ENCODE measurements at places on chromosomes 3 and 15.

- no peak for DNase-seq
Measured at GRCh38 chr3:134365766-134366065, 8.5 kb downstream of the AMOTL2 start.

DNA sequence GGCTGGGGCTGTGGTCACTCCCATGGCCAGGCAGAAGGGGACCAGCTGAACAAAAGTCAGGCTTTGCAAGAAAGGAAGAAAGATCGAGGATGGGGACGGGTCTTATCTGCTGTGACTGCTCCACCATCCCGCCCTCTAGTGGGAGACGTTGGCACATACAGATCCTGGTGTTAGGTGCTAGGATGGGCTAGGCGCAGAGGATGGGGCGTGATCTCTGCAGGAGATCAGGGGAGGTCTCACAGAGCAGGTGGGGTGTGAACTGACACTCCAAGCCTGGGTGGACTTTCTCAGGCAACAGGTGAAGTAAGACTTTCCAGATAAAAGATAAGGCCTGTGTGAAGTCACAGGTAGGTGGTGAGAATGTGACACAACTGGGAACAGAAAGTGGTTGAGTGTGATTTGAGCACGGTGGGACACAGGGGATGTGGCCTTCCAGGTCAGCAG, 141.9 kb upstream of the SMAD3 start:
- DNase-seq = no peak

DNA sequence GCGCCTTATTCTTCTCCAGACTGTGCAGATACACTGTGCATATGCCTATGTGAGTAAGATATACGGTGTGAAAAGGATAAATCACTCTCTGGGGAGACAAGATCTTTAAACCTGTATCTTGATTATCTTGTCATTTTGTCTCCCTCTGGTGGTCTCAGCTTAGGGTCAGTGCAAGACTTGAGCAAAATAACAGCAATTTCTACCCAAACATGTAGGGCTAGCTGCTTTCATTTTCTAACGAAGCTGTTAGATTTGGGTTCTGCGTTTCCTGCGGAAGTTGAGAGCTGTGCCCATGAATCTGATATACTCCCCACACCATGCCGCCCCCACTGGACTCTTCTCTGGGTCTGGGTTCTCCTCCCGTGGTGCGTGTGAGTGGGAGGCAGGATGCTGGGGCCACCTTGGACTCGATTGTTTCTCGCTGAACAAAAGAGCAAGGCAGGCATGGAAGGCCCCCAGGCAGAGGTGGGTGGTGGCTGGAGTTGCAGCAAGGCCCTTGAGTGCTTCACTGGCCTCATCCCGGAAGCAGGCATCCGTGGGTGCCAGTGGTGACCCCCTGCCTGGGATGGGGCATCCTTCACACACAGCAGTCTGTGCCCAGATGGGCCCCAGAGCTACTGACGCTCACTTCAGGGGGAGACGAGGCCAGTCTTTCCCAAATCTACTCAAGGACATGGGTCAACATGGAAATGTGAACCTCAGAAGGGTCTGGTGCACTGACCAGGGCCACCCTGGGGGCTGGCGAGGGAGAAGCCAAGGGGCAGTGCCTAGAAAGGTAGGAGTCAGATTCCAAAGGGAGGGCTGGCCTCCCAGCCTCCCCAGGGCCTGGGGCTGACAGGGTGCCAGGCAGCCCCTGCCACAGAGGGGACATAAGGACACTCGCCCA, 179.6 kb downstream of the NSMCE3 start:
- DNase-seq = no peak

DNA sequence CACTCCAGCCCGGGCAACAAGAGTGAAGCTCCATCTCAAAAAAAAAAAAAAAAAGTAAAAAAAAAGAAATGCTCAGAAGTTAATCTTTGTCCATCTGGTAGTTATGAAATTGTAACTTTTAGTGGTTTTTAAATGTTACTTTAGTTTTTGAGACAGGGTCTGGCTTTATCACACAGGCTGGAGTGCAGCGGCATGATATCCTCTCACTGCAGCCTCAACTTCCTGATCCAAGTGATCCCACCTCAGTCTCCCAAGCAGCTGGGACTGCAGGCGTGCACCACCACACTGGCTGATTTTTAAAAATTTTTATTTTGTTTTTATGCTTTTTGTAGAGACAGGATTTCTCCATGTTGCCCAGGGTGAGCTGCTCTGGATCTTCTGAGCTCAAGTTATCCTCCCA, 1.3 kb downstream of the RNU5B-1 start:
- DNase-seq = no peak

GRCh38 chr15:62883938-62884479, 158.5 kb upstream of the TPM1 start:
- DNase-seq = no peak

DNA sequence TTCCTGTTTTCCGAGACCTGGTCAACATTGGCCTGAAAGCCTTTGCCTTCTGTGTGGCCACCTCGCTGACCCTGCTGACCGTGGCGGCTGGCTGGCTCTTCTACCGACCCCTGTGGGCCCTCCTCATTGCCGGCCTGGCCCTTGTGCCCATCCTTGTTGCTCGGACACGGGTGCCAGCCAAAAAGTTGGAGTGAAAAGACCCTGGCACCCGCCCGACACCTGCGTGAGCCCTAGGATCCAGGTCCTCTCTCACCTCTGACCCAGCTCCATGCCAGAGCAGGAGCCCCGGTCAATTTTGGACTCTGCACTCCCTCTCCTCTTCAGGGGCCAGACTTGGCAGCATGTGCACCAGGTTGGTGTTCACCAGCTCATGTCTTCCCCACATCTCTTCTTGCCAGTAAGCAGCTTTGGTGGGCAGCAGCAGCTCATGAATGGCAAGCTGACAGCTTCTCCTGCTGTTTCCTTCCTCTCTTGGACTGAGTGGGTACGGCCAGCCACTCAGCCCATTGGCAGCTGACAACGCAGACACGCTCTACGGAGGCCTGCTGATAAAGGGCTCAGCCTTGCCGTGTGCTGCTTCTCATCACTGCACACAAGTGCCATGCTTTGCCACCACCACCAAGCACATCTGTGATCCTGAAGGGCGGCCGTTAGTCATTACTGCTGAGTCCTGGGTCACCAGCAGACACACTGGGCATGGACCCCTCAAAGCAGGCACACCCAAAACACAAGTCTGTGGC, 16.9 kb downstream of the TMEM43 start:
- DNase-seq = no peak

GRCh38 chr3:107525644-107526305, 3.0 kb downstream of the BBX start:
- DNase-seq = no peak

DNA sequence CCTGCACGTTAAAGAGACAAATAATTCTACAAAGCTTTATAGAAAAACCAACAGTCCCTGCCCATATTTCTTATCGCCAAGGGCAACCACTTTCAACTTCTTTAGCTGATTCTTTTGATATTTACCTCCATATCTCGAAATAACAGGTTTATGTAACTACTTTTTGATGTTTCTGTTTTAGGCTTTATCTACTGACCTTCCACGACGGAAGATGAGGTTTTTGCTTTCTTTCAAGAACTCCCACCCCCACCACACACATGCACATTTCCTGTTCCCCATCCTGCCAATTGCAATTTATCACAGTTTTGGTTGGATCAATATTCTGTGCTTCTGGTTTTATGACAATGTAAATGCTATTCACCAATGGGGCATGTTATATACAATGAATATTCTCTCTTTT, 330.4 kb upstream of the ICE2 start:
- DNase-seq = no peak

DNA sequence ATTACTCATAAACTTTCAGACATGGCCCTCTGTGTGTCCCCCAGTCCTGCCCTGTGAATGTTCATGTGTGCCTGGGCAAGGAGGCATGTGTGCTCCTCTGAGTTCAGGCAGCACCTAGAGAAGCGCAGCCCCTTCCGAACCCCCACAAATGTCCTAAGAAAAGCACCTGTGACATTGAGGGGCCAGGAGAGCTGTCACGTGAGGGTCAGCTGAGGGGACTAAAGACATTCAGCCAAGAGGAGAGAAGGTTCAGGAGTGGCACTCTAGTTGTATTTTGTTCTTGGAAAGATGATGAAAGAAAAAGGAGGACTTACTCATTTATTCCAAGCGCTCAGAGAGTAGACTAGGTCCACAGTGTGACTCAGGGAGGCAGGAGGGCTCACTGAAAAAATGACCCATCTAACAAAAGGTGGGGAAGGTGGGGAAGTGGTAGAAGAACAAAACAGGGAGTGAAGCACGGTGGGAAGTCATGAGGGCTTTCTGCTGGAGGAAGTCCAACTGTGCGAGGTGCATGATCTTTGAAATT, 28.1 kb upstream of the ELP6 start:
- no peak for DNase-seq

DNA sequence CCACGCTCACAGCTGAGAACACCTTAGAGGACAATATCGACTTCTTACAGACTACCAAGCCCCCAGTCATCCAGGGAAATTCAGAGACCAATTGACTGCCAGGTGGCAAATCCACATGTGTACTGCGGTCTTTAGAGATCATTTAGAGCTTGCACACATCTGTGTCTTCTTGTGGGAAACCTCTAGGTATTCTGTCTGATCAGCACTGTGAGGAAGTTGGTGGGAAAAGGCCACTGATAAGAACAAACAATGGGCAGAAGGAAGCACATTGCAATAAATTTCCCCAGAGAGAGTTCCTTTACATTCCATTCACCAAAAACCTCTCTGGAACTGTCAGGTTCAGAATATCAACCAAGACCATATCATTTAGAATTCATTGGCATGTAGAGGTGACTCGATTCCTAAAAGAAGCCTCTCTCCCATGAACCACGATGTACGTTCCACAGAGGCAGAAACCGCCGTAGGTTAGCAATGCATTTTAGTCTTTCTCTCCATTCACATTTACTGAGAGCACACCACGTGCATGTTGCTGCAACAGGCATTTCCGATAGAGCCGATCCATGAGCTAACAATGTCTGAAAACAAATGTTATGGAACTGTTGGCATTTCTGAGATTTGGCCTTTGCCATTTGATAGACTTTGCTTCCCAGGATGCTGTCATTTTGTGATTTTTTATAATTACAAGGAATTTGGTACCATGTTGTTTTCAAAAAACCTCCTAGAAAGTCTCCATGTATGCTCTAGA, 287.3 kb upstream of the TPRG1 start:
- no peak for DNase-seq

DNA sequence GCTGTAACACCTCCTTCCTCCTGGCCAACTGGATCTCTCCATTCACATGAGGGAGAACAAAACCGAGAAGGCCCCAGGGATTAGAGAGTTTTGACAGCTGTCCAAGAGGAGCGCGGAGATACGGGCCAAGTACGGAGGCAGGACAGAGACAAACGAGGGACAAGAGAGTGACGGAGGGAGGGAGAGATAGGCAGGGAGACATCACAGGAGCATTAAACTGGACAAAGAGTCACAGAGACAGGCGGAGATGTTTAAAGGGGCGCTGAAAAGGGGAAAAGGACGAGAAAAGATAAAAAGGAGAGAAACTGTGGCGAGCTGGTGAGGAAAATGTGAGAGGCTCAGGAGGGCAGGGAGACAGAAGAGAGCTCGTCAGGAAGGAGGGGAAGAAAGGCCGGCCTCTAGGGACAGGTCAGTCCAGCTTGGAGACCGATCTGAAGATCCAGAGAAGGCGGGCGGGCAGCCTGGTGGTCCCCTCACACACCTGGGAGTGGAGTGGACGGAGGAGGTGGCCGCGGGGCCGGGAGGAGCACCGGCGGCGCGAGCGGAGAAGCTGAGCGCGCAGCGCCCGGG, 40.5 kb upstream of the ROPN1 start:
- no peak for DNase-seq

DNA sequence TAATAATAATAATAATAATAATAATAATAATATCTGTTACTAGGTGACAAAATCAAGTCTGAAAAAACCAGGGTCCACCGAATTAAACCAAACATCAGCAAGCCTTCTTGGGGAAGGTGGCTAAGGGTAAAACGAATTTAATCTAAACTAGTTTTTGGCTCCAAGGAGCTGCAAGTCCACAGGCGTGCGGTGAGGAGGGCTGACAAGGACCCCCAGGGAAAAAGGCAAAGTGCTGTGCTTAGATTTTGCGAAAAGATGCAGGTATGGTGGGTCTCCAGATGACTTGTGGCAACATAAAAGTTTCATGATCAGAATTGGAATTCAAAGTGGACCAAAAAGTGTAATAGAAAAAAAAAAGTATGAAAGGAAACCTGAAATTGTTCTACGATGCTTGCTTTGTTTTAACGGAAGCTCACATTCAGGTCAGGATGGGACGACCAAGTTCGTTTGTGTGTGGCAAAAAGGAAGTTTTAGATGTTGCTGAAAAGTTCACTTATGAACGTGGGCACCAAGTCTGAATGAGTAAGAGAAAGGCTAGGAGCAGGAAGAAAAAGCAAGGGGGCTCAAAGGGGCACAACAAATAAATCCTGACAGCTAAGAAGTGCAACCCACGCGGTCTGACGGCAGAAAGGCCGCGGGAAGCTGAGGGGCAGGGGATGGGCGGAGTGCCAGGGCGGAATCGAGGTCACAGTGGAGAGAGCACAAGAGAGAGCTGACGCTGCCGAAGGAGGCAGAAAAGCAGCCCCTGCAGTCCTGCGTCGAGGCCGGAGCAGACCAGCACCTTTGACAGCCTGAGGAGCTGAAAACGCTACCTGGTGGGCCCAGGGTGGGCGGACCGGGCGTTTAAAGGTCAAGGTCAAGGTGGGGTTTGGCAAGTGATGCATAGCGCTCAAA, 1.1 kb downstream of the WDR82 start:
- peak; percentile 56 for DNase-seq

DNA sequence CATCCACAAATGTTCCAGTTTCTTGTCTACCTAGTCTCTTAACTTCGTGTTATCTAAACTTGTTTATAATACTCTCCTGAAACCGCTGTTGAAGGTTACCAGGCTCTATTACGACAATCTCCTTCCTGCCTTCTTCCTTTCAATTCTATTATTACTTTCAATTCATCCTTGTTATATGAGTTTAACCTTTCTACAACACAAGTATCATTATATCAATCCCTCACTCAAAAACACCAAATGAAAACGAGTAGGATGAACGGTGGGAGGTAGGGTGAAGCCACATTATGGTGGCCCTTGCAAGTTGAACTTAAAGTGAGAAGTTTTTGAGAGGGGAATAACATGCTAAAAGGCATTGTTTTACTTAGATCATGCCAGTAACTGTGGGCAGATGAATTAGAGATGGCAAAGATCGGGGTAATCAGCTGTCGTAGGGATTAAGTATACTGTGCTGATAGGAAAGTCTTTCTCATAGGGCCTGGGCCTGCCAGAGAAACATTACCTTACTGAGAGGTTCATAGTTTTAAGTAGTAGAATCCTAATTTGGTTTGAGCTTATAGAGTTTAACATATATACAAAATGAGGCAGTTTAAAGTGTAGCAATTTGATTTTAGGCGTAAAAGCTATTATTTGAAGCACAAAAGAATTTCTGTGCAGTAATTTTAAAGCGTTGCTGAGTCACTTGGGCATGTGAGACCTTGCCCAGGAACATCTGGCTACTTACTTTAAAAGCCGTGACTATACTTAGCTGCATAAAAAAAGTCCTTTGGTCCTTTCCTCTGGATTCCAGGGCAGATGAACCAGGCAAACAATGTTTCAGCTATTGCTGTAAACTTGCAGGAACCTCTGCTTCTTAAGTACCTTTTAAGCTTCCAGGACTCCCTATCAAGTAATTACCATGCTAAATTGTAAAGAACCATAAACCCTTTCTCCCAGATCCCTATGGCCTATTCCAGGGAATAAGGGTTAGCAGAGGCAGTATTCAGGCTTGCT, 3.3 kb upstream of the CEP97 start:
- DNase-seq = peak; percentile 50
